ENCODE measurements at places on chromosomes 2 and 18.

GRCh38 chr2:165700531-165700930, 93.5 kb downstream of the GALNT3 start:
- no peak for DNase-seq

- DNase-seq: no peak
These were observed 81.8 kb upstream of the RBMS1 start for GRCh38 chr2:160575368-160575767.

GRCh38 chr2:84443477-84443876, 15.6 kb downstream of the SUCLG1 start:
- no peak for DNase-seq

GRCh38 chr2:19461504-19462255, 103.3 kb upstream of the OSR1 start:
- DNase-seq: no peak

GRCh38 chr2:9326975-9327374, 96.4 kb downstream of the ITGB1BP1 start:
- DNase-seq: no peak

DNA sequence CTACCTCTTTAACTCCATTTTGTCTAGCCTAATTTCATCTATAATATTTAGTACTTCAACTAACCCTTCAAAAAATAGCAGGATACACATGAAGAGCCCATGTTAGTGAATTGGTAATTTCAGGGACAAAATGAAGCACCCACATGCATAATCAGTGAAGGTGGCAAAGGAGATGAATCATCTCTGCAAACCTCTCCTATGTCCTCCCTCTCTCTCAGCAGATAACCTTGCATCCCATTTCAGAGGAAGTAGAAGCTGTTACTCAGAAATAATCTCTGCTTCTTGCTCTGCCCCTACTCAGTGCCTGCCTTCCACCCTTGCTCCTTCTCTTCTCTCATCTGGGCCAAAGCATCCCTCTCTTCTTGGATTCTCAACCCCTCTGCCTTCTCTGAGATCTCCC, 60.2 kb upstream of the CAVIN2 start:
- DNase-seq: no peak

- no peak for DNase-seq
These were observed 500.6 kb downstream of the SATB2 start for GRCh38 chr2:198957181-198957580.

DNA sequence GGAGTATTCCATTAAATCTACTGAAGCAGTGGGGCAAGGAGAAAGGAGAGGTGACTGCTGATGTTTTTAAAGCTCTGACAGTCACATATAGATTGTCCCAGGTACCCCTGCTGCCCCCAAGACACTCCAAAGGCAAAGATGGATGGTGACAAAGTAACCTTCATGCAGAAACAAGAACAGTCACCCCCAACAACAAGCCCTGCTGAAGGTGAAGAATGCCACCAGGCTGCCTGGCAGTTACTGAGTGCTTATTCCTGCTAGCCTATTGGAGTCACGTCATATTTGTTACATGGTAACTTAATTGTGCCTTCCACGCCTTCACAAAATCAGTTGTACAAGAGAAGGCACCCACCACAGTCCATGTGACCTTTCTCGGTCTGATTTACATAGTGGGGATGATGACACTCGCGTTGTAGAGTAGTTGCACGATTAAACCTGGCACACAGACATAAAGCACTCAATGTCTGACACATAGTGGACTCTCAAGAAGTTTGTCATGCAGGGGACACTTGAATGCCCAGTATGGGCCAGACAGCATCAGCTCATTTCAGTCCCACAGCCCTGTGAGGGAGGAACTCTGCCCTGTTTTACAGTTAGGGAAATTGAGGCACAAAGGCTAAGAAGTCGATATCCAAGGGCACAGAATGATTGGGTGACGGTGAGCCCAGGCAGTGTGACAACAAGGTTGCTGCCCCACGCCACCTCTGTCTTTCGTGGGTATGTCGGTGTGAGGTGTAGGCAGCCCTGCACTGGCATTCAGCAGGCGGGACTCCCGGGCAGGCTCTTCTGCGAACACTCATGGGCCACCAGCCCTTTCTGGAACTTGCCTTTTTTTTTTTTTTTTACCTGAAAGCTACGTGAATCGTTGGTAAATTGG, 62.7 kb downstream of the ZCCHC2 start:
- DNase-seq: no peak
